ENCODE measurements at places on chromosomes 16 and 17. TPM values are rescaled to one million over a fixed set of nuclear protein-coding genes. Genes with fewer than 3 reads are reported as not detected.
A peak's percentile ranks its signal among the peaks of the same experiment; 100 is the strongest.

DNA sequence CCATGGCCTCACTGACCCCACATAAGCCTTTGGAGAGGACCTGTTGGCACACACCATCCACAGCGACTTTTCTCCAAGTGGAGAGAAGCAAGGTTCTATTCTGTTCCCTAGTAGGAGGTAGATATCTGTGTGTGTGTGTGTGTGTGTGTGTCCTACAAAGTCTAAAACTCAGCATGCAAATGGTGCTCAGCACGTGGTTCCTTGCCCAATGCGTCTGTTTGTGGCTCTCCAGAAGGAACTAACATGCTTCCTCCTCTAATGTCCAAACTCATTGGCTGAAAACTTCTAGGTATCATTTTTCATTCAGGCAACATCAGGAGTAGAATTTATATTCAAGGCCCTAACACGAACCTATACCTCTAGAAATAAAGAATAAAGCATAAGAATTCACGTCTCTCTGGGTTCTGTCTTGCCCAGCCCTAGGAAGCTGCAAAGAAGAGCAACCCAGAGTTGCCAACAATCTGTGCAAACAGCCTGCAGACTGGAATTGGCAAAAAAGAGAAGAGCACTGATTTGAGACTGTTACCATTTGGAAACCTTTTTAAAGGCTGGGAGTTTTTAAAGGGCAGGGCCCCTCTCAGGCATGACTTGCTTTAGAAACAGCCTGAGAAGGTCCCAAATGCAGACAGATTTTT is 25.5 kb downstream of the MAP3K14 start:
- DNase-seq, result no peak

DNA sequence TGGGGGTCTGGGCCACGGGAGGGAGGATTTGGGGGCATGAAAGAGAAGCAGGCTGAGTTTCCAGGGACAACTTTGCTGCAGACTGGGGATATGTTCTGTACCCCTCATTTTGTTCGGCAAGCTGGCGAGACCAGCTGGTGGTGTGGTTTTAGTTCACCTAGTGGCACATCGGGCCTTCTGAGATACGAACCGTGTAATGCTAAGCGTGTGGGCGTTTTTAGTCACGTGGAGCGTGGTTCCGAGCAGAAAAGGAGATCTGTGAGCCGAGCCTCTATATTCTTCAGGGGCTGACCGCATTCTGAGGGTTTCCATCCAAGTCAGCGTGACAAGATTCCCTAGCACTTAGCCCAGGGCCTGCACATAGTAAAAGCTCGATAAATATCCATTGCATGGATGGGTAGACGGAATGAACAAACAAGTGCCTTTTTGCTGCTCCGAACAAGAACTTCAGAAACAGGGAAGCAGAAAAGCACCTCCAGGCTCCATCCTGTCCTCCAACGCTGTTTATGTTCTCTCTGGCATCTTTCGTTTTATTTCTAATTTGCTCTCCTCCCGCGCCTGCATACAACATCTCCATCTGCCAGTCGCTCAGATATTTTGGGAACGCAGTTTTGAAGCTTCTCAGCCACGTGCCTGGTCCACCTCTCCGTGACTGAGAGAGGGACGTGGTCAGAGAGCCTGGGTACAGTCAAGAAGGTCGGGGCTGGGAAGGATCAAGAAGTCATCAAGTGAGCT is 5.8 kb downstream of the SYT17 start:
- no peak for DNase-seq

- DNase-seq, result peak; percentile 76
Measured at GRCh38 chr16:75267631-75268264, 16.3 kb upstream of the BCAR1 start.

DNA sequence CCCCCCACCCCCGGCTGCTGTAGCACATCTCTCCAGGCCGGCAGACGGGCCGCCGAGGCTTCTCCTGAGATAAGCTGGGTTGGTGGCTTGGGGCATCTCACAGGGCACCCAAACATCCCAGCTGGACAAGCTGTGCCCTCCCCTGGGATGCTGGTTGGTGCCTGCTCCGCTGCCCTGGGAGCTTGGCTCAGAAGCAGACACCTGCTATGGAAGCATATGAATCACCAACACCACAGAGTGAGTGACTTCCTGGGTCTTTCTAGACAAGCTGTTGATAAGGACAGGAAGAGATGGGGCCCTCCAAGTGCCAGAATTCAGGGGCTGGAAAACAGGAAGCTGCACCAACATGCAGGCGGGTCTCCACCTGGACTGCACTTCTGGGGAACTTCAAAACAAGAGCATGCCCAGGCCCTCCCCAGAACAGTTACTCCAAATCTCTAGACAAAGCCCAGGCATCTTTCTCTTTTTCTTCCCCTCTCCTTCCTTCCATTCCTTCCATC is 13.7 kb downstream of the C16orf95 start:
- no peak for DNase-seq

- no peak for DNase-seq
Measured at GRCh38 chr17:17757956-17758845, 76.9 kb downstream of the RAI1 start.

DNA sequence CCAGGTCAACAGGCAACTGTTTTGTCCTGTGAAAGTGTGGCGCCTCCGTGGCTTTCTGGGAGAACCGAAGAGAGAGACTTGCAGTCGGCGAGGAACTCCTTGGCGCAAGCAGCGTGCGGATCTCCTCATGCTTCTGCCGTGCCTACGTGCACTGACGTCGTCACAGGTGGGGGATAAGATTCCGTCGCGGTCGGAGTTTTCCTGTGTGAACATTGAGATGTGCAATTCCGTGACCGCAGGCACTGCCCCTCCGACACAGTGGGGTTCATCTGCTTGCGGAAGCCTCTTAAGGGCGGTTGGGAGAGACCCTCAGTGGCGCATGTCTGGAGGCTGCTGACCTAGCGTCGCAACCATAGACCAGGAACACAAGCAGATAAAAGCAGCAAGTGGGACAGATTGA is 212.3 kb upstream of the CHMP6 start:
- DNase-seq, result no peak

GRCh38 chr17:61164517-61164916 is 235.1 kb upstream of the TBX2 start:
- DNase-seq, result no peak

GRCh38 chr17:62653826-62654761 is 26.6 kb downstream of the MRC2 start:
- DNase-seq, result no peak

DNA sequence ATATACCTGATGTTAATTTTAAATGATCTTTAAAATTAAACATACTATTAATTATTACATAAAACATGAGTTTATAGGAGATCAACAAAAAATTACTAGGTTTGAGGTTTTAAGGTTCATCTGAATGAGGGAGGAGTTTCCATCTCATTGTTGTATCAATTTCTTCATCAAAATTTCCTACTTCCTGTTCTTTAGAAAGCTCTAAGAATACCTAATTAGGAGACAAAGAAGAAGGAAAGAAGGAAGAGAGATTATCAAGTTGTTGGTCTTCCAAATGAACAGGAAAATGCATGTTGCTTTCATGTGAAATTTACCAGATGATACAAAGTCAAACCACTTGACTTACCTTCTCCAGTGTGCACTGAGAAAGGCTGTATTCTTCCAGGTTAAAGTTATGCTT is 18.1 kb upstream of the ABCA9 start:
- DNase-seq, result no peak

- DNase-seq, result peak; percentile 76
Measured at GRCh38 chr17:32912218-32912897, 15.6 kb upstream of the TMEM98 start.

DNA sequence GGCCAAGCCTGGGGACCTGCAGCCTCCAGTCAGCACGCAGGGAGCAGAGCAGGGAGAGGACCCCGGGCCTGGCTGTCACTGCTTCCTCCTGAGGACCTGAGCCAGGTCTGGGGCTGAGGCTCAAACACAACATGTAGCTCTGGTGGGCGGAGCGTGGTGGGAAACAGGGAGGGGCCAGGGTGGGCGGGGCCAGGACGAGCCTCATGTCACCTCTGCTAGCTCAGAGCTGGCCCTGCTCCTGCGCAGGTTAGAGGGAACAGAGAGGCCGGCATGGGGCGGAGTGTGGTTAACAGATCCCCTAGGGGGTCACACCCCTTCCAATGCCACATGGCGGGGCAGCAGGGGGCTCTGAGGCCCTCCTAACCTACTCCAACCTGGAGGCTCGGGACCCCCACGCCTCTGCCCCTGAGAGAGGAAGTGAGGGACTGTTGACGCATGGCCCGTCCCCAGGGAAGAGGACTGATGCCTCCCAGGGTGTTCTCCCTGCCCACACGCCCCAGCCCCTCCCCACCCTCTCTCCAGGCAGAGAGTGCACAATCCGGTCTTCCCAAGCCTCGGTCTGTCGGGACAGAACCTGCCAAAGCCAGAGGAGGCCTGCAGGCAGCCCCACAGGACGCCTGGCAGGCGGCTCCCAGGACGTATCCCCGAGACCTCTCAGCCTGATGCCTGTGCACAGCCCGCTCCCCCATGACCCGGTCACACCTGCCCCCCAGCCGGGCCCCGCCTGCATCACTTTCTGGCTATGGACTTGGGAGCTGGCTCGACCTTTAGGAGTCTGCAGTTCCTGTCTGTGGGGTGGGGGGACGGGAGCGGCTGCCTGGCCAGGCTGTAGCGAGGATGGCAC is 15.2 kb downstream of the PIEZO1 start:
- DNase-seq, result peak; percentile 80

DNA sequence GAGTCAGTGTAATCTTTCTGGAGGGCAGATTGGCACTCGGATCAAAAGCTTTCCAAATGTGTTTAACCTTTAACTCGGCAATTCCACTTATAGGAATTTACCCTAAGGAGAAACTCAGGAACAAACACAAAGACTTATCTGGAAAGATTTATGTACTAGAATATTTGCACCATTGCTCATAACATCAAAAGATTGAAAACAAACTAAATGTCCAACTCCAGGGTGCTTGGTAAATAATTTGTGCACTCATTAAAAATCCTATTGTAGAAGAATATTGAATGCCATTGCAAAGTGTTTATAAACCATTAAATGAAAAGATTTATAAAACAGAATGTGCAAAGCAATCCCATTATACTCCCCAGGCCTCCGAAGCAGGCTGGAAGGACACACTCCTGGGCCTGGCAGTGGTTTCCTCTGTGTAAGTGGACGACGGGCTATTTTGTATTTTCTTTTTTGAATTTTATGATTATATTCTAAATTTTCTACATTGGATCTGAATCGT is 18.7 kb upstream of the RBFOX3 start:
- no peak for DNase-seq

DNA sequence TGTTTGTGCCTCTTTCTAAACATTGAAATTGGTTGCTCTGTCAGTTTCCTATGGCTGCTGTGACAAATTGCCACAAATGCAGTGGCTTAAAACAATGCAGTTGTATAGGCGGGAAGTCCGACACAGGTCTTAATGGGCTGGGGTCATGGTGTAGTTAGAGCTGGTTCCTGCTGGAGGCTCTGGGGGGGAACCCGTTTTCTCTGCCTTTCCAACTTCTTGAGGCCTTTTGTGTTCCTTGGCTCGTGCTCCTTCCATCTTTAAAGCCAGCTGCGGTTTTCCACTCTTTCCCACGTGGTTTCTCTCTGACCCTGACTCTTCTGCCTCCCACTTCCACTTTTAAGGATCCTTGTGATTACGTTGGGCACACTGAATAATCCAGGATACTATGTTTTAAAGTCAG is 12.5 kb downstream of the EPN2 start:
- DNase-seq, result no peak

DNA sequence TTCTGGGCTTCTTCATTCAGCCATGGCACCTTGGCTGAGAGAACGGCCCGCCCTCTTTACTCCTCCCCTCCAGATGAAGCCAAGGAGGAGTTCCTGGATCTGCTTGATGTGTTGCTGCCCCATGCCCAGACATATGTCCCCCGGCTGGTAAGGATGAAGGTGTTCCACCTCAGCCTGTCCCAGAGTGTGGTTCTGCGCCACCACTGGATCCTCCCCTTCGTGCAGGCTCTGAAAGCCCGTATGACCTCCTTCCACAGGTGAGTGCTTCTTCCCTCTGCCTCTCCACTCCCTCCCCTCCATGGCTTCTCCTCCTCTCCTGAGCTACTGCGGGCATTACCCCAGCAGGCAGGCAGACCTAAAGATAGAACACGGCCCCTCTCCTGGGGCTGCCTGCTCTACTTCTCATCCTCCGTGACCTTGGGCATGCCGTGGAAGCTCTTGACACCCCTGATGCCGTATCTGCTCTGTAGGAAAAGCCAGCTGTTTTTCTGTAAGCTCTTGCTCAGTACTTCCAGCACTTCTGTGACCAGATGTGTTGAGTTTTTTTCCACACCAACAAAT is 8.7 kb downstream of the USB1 start:
- DNase-seq, result no peak

GRCh38 chr17:73754886-73755400 is 110.7 kb upstream of the SDK2 start:
- DNase-seq, result no peak

DNA sequence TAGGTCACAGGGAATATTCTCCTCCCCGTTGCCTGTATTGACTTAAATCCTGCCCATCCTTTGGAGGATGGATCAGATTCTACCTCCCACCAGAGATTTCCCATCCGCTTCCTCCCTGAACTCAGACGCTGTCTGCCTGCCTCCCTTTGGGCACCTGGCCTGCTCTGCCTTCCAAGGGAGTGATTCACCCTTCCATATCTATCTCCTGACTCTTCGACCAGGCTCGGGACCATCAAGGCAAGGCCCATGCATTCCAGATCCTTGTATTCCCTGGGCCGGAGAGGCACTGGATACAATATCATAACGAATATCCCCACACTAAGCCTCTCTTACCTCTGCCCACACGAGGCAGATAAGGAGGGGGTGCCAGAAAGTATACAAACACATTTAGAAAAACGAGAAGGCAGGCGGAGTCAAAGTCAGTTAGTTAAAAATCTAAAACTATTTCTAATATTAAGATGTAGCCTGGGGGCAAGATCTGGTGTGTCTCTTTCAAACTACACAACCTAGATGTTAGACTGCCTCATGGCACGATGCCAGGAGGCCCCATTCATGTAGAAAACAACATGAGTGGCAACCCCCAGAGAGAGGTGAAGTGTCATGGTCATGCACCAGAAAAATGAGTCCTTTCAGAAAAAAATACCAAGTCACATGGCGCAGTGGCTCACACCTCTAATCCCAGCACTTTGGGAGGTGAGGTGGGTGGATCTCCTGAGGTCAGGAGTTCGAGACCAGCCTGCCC is 9.2 kb downstream of the PMP22 start:
- no peak for DNase-seq

The ACSM2A gene
- total RNA-seq, result not detected

The CCT6B gene
- 1.2 TPM for total RNA-seq

The NAGS gene
- total RNA-seq, result 0.98 TPM

The KCNAB3 gene
- 0.63 TPM for total RNA-seq

All from pancreas (tissue), 10 donors.